ENCODE measurements at places on chromosomes 7 and 10.

- DNase-seq, result no peak
These were observed 2.8 kb upstream of the PUS7 start for GRCh38 chr7:105524840-105525239.

DNA sequence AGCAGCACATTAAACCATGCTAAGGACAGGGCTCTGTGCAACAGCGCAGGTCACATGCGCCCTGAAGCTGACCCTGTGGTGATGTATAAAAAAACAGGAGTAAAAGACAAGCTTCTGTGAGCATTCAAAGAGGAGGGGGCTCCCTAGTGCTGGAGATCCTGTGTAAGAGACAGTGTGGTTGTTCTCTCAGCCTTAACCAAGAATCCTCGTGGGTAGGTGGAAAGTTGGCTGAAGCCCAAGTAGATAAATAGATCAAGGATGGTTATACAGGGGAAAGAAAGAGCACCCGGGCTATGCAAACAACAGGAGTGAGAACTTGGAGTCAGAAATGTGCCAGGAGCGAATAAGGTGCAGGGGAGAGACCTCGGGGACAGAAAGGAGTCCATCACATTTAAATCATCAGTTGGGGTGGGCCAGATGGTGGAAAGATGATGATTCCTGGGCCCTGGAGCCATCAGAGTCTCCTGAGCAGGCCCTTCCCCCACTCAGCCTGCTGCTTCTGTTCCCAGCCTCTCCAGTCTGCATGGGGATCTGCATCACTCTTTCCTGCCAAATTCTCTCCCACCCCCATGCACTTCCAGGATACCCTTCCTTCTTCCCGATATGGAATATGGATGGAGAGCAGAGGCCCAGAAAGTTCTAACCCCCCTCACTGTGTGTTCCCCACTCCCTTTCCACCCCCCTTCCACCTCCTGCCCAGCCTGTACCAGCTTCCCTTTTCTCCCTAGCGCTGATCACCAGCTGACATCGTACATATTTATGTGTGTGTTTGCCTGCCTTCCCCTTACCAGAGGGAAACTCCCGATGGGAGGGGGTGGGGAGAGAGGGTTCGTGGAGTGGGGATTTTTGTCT lies 78.1 kb upstream of the PRR15 start:
- DNase-seq, result no peak

GRCh38 chr10:3757250-3757637 lies 27.8 kb downstream of the KLF6 start:
- DNase-seq, result no peak

DNA sequence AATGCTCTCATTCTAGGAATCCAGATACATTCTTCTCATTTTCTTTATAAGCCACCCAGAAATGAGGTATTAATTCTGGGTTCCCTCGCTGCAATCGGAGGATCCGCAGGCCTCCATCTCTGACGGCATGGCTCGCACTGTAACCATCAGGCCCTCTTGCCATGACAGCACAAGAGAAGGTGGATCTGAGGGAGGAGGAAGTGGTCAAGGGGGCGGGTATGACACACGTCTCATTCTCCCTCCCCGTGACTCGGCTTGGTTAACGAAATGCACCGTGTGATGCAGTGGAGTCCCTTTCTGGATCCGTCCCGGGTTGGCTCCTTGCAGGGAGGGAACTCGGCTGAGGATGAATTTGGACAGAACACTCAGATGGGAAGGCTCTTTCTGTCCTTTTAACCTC lies 280.2 kb downstream of the TCERG1L start:
- DNase-seq, result no peak

- DNase-seq, result no peak
These were observed 381.3 kb downstream of the KCNMA1 start for GRCh38 chr10:77256346-77256745.

DNA sequence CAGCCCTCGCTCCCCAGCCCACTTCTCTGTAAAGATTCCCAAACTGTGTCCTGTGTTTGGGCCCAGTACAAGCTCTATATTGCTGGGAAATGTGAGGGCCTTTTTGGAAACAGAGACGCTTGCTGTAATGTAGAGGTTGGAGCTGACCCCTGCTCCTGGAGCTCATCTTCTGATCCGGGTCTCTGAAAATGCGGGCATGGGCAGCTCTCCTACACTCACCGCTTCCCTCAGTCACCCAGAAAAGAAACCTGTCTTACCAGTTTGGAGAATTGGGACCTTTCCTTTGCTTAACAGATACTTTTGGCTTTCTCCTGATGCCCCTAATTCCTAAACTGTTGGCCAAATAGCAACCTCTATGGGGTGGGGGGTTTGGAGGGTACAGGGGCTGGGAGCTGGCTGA lies 18.2 kb downstream of the BAG3 start:
- no peak for DNase-seq

DNA sequence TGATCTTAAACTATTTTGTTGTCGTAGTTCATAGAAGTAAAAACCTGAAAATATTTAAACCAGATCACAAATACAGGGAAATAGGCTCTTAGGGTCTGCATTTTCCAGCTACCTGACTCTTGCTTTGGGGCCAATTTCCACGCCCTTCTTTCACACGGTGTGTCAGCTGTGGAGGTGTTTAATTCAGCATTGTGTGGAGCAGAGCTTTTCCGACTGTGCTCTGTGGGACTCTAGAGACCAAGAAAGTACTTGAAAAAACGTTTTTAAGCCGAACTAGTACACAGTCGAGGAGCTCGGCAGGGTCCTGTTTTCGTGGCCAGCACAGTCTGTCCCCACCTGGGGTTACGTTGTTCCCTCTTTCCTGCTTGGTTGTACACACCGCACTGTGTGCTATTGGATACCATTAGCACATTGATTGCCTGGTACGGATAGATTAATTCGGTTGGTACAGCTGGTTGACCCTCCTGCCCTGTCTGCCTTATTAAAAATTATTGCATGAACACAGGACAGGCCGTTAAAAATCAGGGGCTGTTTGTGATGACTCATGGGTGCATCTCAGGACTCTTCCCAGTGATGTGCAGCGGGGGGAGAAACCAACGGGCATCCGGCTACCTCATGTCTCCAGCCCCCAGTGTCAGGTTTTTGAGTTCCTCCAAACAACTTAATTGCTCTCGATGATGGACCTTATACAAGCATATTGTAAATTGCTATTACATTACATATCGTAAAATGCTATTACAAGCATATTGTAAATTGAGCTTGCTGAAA lies 80.7 kb upstream of the BTBD16 start:
- no peak for DNase-seq

DNA sequence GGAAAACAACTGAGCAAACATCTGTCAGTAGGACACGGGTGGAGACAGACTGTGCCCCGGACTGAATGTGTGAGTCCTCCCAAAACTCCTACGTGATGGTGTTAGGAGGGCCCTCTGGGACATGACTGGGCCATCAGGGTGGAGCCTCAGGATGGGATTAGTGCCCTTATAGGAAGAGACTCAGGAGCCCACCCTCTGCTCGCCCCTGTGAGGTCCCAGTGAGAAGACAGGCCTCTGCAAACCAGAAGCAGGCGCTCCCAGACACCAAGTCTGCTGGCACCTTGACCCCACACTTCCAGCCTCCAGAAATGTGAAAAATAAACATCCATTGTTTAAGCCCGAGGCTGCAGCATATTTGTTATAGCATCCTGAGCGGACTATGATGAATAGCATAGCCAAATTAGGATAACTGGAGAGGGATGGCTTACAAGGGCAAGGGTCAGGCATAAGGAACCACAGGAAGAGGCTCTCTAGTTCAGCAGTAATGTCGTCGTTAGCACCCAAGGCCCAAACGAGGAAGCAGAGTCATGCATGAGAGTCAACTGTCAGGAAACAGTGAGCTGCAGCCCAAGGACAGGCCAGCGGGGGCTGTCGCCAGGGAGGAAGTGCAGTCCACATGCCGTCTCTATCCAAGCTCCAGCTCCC lies 50.6 kb downstream of the PTPRN2 start:
- no peak for DNase-seq

GRCh38 chr7:35019801-35020200 lies 17.5 kb downstream of the DPY19L1 start:
- DNase-seq, result no peak

DNA sequence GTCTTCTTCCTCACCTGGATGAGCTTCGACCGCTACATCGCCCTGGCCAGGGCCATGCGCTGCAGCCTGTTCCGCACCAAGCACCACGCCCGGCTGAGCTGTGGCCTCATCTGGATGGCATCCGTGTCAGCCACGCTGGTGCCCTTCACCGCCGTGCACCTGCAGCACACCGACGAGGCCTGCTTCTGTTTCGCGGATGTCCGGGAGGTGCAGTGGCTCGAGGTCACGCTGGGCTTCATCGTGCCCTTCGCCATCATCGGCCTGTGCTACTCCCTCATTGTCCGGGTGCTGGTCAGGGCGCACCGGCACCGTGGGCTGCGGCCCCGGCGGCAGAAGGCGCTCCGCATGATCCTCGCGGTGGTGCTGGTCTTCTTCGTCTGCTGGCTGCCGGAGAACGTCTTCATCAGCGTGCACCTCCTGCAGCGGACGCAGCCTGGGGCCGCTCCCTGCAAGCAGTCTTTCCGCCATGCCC lies 4.3 kb downstream of the GPER1 start:
- no peak for DNase-seq

DNA sequence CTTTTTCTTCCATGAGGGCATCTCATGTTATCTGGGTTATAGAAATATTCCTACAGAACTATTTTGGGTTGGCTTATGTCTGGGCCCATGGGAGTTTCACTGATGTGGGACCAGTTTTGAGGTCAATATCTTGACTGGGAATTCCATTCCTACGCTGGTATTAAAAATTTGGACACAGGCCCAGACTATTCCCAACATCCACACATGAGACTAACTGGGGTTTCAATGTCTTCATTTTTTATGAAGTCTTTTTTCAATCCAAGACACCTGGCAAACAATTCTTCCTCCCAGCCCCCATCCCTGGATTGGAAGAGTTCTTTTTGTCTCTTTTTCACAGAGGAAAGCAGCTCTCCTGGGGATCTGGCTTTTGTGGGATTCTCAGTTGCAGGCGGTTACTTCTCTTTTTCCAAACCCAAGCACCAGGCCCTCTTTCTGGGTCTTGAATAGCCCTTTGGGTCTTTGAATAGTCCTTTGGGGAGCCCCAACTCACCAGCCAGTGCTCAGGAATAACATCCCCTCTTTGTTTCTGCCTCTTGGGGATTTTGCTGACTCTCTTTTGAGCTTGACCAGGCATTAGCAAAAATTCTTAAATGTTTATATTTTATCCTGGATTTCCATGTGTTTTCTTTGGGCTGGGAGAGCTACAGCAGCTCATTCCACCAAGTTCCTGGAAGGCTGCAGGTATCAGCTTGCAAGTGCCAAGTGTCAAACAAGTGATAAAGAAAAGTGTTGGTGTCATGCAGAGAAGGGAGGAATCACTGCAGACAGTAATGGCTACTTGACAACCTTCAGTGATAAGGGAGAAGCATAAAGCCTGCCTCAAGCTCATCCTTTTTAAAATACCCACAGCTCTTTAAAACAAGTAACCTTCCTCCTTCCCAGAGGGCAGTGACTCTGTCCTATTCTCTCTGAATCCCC lies 234.3 kb downstream of the ADAM12 start:
- no peak for DNase-seq

GRCh38 chr7:135320268-135320667 lies 86.6 kb downstream of the STRA8 start:
- no peak for DNase-seq

DNA sequence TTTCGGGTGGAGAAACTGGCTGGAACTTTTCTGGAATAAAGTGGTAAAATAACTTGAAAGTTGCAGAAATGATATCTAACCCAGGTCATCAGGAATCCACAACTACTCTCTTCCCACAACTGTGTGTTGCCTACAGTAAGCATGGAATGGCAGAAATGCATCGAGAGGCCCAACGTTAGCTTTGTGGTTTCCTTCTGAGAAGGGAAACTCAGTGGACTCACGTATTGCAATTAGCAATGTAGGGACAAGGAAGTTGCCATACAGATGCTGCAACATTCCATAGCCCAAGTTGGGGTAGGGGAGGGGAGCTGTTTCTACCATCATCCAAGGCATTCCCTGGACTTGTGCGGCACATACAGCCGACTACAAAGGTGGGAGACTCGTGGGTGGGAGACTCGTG lies 1.9 kb downstream of the PON1 start:
- no peak for DNase-seq

GRCh38 chr7:92761391-92762097 lies 74.8 kb downstream of the CDK6 start:
- no peak for DNase-seq

DNA sequence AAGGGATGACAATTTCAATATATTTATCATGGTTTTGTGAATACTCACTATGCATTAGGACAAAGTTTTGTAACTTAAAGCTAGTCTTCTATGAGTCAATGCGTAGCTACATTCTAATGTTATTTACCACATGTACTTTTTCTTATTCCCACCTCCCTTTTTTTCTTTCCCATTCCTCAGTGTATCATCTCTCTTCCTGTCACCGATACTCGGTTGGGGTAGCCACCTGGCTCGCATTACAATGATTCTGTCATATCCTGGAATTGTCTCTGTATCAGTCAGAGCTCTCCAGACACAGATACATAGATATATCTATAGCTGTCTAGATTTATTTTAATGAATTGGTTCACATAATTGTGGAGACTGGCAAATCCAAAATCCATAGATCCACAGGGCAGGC lies 9.8 kb upstream of the RALA start:
- DNase-seq, result no peak

DNA sequence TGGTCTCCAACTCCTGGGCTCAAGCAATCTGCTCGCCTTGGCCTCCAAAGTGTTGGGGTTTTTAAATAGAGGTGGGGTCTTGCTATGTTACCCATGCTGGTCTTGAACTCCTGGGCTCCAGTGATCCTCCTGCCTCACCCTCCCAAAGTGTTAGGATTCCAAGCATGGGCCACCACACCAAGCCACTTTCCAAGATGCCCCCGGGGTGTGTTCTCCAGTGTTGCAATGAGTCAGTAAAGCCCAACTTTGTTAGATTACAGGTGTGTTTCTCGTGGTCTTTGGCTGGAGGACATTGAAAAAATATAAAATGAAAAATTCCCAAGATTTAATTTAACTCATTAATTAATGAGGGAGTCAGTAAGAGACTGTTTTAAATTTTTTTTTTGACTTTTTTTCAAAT lies 29.2 kb downstream of the TACR2 start:
- DNase-seq, result no peak

- DNase-seq, result no peak
These were observed 10.7 kb upstream of the SPOCK2 start for GRCh38 chr10:72098836-72099599.

GRCh38 chr7:157150882-157151281 lies 12.2 kb downstream of the UBE3C start:
- no peak for DNase-seq

DNA sequence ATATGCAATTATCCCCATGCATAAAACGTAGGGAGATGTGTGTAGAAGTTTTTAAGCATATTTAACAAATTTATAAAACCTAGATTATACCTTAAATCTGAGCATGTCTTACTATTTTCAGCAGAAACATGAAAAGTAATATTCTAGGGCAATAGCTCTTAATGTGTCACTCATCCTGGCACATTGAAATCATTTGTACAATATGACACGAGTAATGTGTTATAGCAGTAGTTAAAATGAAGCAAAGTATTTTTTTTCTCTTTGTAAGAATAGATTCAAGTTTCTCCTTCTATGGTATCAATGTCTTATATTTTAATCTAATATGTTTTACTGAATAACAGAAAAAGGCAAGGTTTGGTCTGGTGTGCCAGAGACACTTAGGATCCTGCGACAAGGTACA lies 274.9 kb upstream of the PLXDC2 start:
- DNase-seq, result no peak
